ENCODE measurements at places on chromosomes 2 and 18.

DNA sequence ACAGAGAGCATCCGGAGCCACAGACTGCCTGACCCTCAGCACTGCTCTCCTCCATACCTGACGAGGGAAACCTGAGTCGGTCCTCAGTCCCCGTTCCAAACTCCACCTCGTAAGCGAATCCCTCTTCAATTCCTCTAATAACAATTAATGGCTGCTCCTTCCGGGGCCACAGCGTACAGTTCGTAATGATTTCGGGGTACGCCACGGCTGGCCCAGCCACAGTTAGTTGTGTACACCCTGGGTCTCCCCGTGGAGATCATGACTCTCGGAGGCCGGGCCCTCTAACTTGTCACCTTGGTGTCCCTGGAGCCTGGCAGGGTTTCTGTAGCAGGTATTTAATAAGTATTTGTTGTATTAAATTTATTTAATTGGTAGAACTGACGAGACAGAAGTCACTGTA is 121.5 kb downstream of the EIPR1 start:
- no peak for DNase-seq

- DNase-seq, result peak; percentile 43
Measured at GRCh38 chr18:13353084-13353823, 134.7 kb downstream of the LDLRAD4 start.

- DNase-seq, result no peak
Measured at GRCh38 chr18:394987-395362, 105.5 kb downstream of the COLEC12 start.

DNA sequence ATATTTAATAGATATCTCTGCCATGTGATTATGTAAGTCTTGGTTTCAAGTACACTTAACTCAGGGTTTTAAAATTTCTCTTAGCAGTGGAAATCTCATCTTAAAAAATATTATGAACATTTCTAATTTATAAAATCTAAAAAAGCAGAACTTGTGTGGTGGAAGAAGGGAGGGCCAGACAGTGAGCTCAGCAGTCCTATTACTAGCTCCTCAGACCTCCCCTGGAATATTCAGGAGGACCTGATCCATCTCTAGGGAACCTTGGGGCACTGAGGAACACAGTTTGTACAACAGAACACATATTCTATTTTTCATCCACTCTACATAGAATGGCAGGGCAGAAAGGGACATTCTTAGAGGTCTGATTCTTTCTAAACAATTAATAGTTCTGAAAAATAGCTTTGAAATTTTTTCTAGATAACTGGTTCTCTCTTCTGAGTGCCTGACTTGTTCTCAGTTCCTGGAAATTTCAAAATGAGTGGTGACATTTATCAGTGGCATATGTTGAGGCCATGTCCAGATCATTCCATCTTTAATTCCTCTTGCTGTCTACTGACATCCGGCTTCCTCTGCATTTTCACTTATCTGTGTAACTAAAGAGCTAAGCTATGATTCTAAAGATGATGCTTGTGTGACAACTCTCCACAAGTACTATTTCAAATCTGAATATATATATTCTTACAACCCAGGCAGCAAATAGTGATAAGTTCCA is 8.2 kb upstream of the MAP4K4 start:
- peak; percentile 41 for DNase-seq

DNA sequence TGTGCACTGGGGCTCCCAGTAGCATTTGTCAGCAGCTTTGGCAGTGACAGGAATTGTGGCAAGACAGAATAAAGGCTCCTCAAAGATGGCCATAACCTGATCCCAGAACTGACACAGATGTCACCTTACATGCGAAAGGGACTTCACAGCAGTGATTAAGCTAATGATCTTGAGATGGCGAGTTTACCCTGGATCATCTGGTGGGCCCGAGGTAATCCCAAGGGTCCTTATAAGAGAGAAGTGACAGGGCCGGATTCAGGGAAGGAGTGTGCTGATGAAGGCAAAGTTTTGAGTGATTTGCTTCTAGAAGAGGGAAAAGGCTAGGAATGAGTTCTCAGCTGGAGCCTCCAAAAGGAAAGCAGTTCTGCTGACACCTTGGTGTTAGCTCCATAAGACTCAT is 333.9 kb downstream of the LPIN1 start:
- no peak for DNase-seq
